Fibroblast of the conjunctiva (primary cell): ENCODE measurements at places on chromosomes 4 and X.

DNA sequence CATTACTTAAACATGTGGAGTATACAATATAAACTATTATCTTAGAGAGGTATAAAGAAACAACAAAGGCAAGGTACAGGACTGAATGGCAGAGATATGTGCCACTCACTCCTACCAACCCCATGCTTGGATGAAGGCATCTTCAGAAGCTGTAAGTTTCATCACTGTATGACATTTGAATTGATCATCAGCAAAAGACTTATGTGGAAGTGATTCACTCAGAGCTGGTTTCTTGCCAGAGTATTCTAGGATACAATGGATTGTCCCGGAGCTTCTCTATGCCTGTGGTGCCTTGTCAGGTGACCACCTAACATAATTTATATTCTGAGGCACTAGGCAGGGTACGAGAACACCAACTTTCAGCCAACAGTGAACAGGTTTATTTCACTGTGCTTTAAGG is 392.2 kb downstream of the PPP1R2C start:
- DNase-seq = no peak

DNA sequence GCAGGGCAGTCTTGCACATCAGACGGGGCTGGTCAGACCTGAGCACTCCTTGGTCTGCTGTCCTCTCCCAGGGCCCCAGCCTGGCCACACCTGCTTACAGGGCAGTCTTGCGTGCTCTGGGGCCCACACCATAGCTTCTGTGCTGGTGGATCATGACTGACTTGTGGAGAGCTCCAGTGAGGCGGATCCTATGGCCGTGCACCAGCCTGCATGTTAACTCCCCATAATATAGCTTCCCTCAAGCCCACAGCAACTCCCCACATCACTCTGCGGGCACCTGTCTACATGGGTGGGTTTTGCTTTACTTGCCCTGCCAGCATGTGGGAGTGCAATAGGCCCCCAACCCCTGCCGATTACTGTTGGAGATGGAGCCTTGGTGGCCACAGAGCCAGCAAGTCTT is 8.2 kb upstream of the TMSB15B start:
- no peak for DNase-seq

GRCh38 chr4:67651536-67651935 is 49.4 kb downstream of the UBA6 start:
- no peak for DNase-seq

DNA sequence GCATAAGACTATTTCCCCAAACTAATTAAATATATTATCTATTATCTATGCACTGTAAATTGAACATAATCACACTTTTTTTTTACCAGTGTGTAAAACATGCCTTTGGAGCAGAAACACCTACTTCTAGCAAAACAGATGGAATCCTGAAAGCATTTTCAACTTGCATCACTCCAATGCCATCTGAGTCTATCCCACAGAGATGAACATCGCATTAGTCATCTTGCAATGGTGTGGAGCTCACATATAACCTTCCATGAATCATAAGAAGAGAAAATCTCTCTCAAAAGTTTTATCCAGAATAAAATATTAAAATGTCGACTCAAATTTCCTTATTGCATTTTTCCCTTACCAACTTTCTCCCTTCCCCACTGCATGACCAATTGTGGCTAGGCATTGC is 406.7 kb upstream of the ACTRT1 start:
- DNase-seq = peak; percentile 6

DNA sequence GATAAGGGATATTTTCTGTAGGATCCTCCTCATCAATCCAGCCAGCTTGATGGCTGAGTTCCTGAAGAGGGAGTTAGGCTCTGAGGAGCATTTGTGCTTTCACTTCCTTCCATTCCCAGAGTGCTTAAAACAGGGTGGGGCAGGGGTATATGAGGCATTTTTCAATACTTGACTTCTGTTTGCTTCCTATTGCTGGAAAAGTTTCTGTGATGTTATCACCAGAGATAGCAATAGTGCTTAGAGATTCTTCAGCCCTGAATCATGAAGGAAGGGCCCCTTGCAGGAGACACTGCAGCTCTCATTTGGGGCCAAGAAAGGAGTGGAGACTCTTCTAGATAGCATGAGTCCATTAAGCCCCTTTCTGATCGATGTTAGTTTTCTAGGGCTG is 166.7 kb upstream of the RPS6KA3 start:
- no peak for DNase-seq

DNA sequence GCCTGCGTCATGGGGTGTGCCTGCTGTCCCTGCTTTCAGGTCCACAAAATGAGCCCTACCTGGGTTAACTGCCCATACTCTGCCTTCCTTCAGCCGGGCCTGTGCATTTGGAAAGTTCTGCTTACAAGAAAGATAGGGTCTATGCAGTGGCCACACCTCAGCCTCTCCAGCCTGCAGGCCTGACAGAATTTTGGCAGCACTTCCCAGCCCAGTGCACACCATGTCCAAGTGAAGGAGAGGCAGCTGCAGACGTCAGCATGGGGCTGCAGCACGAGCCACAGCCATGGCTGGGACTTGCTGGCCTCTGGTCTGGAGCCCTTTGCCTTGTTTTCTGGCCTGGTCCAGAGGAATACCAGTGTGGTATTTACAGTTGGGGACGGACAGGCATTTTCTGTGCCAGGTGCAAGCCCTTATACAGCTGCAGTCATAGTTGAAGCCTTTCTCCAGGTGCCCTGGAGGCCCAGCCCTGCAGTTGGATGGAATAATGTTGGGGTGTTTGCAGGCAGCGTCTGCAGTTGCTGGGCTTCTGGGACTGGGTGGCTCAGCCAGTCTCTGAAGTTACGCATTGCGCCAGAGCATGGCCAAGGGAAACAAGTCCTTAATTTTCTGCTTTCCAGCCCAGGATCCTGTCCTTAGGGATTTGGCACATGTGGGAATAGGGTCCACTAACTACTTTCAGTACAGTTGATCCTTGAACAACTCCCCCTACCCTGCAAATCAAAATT is 26.2 kb downstream of the JADE1 start:
- no peak for DNase-seq

- no peak for DNase-seq
These were observed 146.3 kb upstream of the RPS6KA3 start for GRCh38 chrX:20412871-20413486.

GRCh38 chr4:19309378-19309777 is 942.3 kb upstream of the SLIT2 start:
- DNase-seq = peak; percentile 58

DNA sequence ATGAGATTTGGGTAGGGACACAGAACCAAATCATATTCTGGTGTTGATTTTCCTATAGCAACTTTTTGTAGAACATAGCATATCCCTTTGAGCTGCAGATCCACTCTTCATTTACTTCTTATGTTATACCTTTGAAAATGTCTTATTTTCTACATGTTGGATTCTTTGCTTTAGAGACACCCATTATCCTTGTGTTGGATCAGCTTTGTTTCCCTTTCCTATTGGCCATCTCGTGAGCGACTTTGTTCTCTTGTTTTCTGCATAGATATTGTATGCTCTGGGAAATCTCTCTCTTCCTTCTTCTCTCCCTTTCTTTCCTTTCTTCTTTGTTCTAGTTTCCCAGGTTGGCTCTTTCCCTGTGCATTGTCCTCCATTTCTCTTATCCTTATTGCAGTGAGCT is 59.6 kb downstream of the DRD5 start:
- no peak for DNase-seq

- no peak for DNase-seq
These were observed 189.8 kb upstream of the AFF2 start for GRCh38 chrX:148310426-148311165.

GRCh38 chrX:19303256-19303880 is 40.4 kb upstream of the PDHA1 start:
- peak; percentile 74 for DNase-seq

GRCh38 chrX:42992199-42992943 is 214.4 kb upstream of the PPP1R2C start:
- DNase-seq = no peak

DNA sequence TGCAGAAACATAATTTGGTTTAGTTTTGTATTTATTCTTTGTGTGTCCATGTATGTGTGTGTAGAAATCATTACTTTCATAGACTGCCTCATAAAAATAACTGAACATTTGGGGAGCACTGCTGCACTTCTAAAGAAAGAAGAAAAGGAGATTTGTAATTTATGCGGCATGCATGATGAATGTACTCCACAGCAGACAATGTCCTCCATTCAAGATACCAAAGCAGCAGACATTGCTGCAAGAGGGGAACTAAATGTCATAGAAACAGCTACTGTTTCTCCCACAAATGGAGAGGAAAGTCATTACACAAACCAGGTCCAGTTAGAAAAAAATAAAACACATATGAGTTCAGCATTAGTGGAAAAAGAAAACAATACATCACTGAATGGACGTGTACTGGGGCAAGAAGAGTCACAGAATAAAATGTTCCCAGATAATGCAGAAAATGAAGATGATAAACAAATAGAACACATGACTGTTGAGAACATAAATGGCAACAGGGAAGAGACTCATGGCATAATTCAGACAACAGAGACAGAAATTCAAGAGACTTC is 2.6 kb downstream of the DTHD1 start:
- DNase-seq = no peak

- no peak for DNase-seq
These were observed 50.4 kb downstream of the SORCS2 start for GRCh38 chr4:7242766-7243165.

DNA sequence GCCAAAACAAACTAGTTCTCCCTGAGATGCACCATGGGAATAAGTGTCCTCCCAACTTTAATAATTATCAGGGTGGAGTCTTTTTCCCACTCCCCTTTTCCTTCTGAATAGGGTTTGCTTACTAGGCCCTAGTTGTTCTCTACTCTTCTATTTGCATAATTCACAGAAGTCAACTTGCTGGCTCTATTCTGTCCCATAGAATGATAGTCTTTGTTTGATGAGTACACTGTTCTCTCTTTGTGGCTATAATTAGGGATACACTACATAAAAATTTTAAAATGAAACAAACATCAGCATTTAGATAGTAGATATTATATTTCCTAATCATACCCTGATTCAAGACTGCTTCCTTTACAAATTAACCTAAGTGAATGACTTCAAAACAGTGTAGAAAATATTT is 10.3 kb downstream of the PDHA2 start:
- DNase-seq = no peak

DNA sequence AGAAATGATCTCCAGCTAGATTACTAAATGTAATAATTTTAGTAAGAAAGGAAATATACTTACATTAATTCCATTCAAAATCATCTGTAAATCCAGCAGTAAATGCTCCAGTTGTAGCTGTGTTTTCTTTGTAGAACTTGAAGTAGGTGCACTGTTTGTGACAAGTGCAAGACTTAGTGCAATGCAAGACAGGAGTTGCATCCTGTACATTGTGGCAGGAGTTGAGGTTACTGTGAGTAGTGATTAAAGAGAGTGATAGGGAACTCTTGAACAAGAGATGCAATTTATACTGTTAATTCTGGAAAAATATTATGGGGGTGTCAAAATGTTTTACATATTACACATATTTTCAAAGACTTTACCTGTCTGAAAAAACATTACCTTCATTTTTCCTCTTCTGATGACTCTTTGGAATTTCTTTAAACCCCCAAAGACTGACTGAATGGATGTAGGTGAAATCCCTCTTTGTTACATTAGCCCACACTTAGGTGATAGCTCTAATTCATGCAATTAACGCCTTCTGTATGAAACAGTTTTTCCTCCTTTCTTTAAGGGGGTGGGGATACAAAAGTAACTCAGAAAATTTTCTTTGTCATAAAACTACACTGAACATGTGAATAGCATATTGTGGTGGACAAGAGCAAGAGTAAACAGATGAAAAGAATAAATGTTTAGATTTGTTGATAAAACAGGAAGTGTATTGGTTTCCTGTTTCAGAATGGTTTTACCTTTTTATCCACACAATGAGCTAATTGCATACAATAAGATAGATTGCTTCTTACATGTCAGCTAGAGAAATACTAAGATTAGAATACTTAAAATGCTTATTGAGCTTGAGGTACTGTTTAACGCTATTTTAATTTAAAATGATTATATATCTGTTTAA is at the start of gene IL2:
TSS of gene IL2 (minus strand) at position 495 of the 886 bp plus-strand sequence. CDS start at position 210, 285 bp downstream.
- no peak for DNase-seq

- no peak for DNase-seq
These were observed 1.3 kb downstream of the SMIM20 start for GRCh38 chr4:25915353-25915705.

DNA sequence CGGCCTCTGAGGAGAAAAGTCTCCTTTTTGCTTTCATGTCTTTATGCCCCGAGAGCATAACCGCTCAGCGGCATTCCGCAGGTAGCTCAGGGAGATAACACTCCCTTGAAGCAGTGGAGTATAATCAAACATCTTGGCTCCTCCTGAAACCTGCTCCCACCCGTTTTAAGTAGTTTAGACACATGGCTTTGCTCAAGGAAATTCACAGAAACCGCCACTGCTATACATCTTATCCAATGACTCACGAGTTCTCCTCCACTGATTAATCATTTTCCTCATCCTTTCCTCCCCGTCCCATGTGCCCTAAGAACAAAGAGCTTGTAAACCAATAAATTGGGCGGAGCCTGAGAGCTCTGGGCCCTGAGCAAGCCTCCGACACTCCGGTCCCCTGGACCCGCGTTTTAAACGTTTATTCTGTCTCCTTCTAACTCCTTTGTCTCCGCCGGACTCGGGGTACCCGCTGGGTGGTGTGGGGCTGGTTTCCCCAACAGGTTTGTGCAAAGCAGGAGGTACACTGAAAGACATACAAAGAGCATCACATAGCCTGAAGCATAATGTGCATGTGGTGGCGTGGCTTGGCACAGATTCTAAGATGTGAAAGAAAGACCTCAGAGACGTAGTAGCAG is 401.2 kb downstream of the TLL1 start:
- no peak for DNase-seq

DNA sequence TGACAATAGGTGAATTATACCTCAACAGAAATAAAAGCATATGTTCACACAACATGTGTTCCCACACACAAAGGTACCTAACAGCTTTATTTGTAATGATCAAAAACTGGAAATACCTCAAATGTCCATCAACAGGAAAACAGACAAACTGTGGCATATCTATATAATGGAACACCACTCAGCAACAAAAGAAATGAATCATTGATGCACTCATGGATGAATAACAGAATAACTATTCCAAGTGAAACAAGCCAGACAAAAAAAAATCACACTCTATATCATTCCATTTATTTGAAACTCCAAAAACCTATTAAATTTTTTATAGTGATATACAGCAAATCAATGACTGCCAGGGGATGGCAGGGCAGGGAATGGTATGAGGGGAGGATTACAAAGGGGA is 148.1 kb downstream of the PLS3 start:
- DNase-seq = no peak

DNA sequence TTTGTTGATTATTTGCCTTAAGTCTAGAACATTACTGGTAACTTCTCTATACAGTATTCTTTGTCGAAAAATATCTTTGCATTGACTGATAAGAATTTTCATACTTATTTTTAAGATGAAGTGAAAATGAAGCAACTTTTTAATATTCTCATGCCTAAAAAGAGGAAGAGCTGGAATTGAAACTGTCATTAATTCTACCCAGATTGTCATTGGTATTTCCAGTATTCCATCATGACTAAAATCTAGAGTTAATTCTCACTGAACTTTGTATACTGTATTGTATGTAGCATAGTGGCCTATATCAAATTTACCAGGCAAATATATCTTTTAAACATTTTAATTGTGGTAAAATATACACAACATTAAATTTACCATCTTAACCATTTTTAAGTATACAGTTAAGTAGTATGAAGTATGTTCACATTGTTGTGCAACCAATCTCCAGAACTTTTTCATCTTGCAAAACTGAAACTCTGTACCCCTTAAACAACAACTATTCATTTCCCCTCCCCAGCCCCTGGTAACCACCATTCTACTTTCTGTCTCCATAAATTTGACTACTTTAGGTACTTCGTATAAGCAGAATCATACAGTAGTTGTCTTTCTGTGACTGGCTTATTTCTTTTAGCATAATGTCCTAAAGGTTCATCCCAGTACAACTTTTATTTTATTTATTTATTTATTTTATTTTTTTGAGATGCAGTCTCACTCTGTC is 24.3 kb upstream of the ZNF41 start:
- no peak for DNase-seq
